Regular cardiac myocyte (primary cell): ENCODE measurements at places on chromosomes 5 and 9. TPM values are rescaled to one million over a fixed set of nuclear protein-coding genes. Genes with fewer than 3 reads are reported as not detected.

Gene GGTA1
- total RNA-seq, result not detected in 2 replicates

Gene KLF9
- 14.6 and 52.7 TPM in 2 replicates for total RNA-seq

Gene SPRY4
- total RNA-seq, result 8.7 and 18.8 TPM in 2 replicates

Gene PCDHB8
- total RNA-seq, result under 0.01 and 1.4 TPM in 2 replicates

Gene FNIP1
- total RNA-seq, result 32.4 and 74.7 TPM in 2 replicates

Gene PDGFRB
- 97.2 and 197 TPM in 2 replicates for total RNA-seq

Gene RXRA
- 12.7 and 14.8 TPM in 2 replicates for total RNA-seq

Gene N4BP3
- 0.19 and 0.85 TPM in 2 replicates for total RNA-seq

Gene ST8SIA4
- 2.5 and 3.8 TPM in 2 replicates for total RNA-seq

Gene SVEP1
- 14.4 and 90.8 TPM in 2 replicates for total RNA-seq

Gene PFDN1
- 43.4 and 68.1 TPM in 2 replicates for total RNA-seq

Gene NPR3
- 91.6 and 102 TPM in 2 replicates for total RNA-seq

Gene SNCAIP
- 0.19 and 0.85 TPM in 2 replicates for total RNA-seq

Gene MLANA
- total RNA-seq, result not detected in 2 replicates

Gene FBXO38
- total RNA-seq, result 39.3 and 65.1 TPM in 2 replicates

Gene SLC23A1
- total RNA-seq, result not detected in 2 replicates

Gene TSSK1B
- total RNA-seq, result under 0.01 TPM in 1 of 2 replicates, not detected in the other

Gene PTGER4
- 9.6 and 11.0 TPM in 2 replicates for total RNA-seq

Gene IL3
- total RNA-seq, result not detected in 2 replicates

Gene ARL15
- total RNA-seq, result 19.0 and 26.2 TPM in 2 replicates

Gene NR4A3
- total RNA-seq, result 0.58 and 3.7 TPM in 2 replicates

Gene OTP
- total RNA-seq, result not detected in 2 replicates

Gene GARIN3
- total RNA-seq, result not detected in 2 replicates

Gene GABBR2
- 0.56 and 8.8 TPM in 2 replicates for total RNA-seq

Gene FOXD4
- total RNA-seq, result 0.19 and 0.56 TPM in 2 replicates

Gene DNAJC21
- total RNA-seq, result 44.0 and 53.5 TPM in 2 replicates

Gene ABO
- total RNA-seq, result not detected in 2 replicates

Gene TLR4
- total RNA-seq, result 43.1 and 58.5 TPM in 2 replicates

Gene CBY3
- not detected in 2 replicates for total RNA-seq

Gene ECSCR
- total RNA-seq, result 3.4 and 9.2 TPM in 2 replicates

Gene PITX1
- total RNA-seq, result 0.38 TPM in 1 of 2 replicates, not detected in the other

Gene PHAX
- 75.8 and 86.7 TPM in 2 replicates for total RNA-seq

Gene ZNF462
- total RNA-seq, result 8.6 and 13.2 TPM in 2 replicates

Gene KLHL3
- 2.9 and 3.1 TPM in 2 replicates for total RNA-seq

Gene PTPA
- 86.3 and 146 TPM in 2 replicates for total RNA-seq

Gene HNRNPK
- 494 and 715 TPM in 2 replicates for total RNA-seq

Gene PDZD2
- 0.28 and 0.58 TPM in 2 replicates for total RNA-seq

Gene PRRX2
- total RNA-seq, result 3.9 and 4.6 TPM in 2 replicates

Gene PCDHB5
- total RNA-seq, result 0.58 and 3.1 TPM in 2 replicates

Gene QRFP
- total RNA-seq, result not detected in 2 replicates

Gene KCTD16
- 2.3 and 4.2 TPM in 2 replicates for total RNA-seq

Gene SARDH
- 9.6 and 12.8 TPM in 2 replicates for total RNA-seq

Gene KIF27
- 2.5 and 4.5 TPM in 2 replicates for total RNA-seq

Gene SAPCD2
- 0.85 and 10.4 TPM in 2 replicates for total RNA-seq

Gene CACNA1B
- under 0.01 TPM in 2 replicates for total RNA-seq

Gene IFNA2
- total RNA-seq, result not detected in 2 replicates

Gene ARL14EPL
- total RNA-seq, result 0.19 TPM in 1 of 2 replicates, not detected in the other

Gene IFNA21
- not detected in 2 replicates for total RNA-seq

Gene SLIT3
- 3.1 and 16.9 TPM in 2 replicates for total RNA-seq

Gene GRIA1
- 0.19 and 0.28 TPM in 2 replicates for total RNA-seq

Gene FCN1
- total RNA-seq, result not detected in 2 replicates

Gene CDX1
- 0.38 and 0.56 TPM in 2 replicates for total RNA-seq

Gene GFI1B
- not detected in 2 replicates for total RNA-seq

Gene NTRK2
- 2.3 and 2.8 TPM in 2 replicates for total RNA-seq

Gene DEPDC1B
- total RNA-seq, result 1.1 and 13.6 TPM in 2 replicates

Gene SEC24A
- 27.6 and 30.2 TPM in 2 replicates for total RNA-seq

Gene ELP1
- total RNA-seq, result 37.8 and 55.0 TPM in 2 replicates
